Activated T-helper 1 cell treated with anti-CD3 and anti-CD28 coated beads, Interleukin-2, amount 50 U/mL, for 16 hours (primary cell): ENCODE measurements at places on chromosomes 7 and 10.

DNA sequence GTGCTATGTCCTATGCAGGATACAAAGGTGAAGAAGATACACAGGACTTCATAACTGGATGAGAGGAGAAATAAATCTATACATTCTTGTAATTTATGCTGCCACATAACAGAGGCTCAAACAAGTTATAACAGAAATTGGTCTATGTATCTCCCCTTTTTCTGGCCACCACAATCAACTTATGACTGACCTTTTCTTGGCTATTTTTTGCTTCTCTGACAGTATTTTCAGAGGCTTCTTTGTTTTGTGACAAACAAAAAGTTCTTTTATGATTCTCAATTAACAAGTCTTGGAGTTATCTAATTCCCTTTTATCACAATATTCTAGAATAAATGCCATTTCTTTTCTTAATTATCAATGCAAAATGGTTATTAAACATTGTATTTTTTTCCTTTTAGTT lies 953.0 kb upstream of the ZWINT start:
- no peak for DNase-seq

- DNase-seq = no peak
These were observed 74.1 kb downstream of the TACC2 start for GRCh38 chr10:122062831-122063674.

GRCh38 chr10:32349968-32350738 lies 3.2 kb upstream of the EPC1 start:
- no peak for DNase-seq

- DNase-seq = no peak
These were observed 41.8 kb downstream of the FAM20C start for GRCh38 chr7:234051-234707.

GRCh38 chr7:139860090-139860775 lies 31.2 kb downstream of the TBXAS1 start:
- DNase-seq = no peak

- DNase-seq = no peak
These were observed 102.6 kb downstream of the DLG5 start for GRCh38 chr10:77823811-77824542.

GRCh38 chr7:751826-752225 lies 24.7 kb upstream of the PRKAR1B start:
- DNase-seq = no peak

- DNase-seq = no peak
These were observed 84.9 kb upstream of the ADRB1 start for GRCh38 chr10:113958631-113959382.

DNA sequence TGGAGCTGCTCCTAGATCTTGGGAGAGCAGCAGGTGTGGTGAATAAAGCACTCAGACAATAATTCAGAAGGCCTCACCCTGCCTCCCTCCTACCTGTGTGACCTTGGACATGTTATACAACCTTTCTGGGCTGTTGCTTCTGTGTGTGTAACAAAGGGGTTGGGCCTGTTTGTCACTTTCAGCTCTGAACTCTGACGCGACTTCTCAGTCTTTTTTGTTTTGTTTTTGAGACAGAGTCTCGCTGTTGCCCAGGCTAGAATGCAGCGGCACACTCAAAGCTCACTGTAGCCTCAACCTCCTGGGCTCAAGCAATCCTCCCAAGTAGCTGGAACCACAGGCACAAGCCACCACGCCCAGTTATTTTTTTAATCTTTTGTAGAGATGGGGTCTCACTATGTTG lies 89.3 kb downstream of the DNMBP start:
- DNase-seq = no peak

- no peak for DNase-seq
These were observed 19.0 kb downstream of the LDB1 start for GRCh38 chr10:102101152-102101551.

- no peak for DNase-seq
These were observed 145.2 kb downstream of the LYZL1 start for GRCh38 chr10:29434111-29434510.

DNA sequence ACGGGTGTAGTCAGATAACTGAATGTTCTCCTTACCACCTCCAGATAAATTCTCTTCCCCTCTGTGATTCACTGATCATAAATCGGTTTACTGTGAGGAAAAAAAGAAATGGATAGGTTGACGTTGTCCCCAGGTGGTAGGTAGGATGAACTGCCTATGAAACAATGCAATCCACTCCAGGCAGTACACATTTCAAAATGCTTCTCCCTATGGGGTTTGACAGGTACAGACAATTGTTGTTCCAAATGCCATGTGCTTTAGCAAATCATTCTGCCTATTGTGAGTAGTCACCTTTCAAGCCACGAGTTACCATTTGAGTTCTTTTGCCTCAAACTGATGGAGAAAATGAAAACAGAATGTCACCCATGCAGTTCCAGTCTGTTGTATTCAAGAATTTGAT lies 21.8 kb downstream of the VIM start:
- DNase-seq = no peak

GRCh38 chr10:94591461-94592205 lies 46.0 kb downstream of the HELLS start:
- DNase-seq = no peak

DNA sequence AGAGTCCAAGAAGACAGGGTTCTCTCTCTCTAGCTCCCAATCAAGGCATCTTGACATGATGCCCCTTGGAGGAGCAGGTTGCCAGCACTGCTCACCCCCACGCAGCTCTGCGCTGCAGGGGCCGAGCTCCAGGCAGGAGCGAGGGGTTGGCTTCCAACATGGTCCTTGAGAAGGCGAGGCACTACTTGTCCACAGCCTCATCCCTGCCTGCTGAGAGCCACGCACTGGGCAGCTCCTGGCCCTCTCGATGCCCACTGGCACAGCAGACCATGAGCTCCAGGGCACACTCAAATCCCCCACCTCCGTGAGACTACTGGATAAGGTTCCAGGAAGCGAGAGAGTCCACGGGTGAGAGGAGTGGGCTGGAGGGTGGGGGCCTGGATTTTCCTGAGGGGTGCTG lies 31.1 kb downstream of the RAMP3 start:
- DNase-seq = no peak

DNA sequence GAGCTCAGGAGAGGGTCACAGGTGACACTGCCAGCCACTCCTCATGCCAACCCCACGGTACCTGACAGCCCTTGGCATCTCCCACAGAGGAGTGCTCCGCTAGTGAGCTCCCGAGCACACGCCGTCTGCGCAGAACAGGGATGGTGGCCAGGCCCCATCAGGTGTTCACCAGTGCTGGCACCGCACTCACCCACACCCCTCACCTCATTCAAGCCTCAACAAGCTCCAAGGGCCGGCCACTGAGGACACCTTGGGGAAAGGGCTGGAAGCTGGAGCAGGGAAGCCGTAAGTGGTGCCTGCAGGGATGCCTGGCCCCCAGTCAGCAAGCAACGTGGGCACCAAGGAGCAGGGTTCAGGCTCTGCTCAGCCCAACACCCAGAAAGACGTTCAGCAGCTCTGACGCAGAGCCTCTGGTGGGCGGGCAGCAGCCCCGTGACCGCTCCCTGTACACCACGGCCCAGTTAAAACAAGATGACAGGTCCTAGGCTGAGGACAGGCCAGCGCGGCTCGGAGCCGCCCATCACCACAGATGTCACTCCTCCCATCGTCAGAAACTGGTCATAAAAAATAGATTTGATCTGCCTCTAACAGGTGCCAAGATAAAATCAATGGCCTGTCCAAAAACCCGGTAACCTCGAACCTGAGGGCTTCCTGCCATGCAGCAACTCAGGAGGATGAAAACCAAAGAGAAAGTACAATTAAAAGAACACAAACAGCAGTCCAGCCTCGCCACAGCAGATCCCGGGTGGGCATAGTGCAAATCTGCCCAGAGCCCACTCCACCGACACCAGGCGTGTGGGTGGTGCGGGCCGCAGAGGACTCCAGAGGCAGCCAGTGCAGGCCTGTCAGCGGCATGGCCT lies 275.9 kb downstream of the MAD1L1 start:
- no peak for DNase-seq

- no peak for DNase-seq
These were observed 191.0 kb downstream of the EVX1 start for GRCh38 chr7:27433581-27433980.

- DNase-seq = no peak
These were observed 13.6 kb downstream of the GIMAP4 start for GRCh38 chr7:150580638-150581394.

DNA sequence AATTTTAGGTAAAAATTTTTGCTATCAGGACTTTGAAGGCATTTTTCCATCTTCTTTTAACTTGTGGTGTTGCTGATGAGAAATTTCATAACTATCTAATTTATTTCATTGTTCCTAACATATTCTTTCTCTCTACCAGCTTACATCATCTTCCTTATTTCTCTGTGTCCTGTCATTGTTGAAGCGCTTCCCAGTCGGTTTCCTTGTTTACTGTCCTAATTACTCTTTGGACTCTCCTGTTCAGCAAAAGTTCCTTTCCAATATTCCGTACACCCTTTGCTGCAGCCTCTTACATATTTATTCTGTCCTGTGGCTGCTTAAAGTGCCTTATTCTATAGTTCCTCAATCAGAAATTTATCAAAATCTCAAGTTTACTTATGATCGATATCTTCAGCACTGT lies 609.0 kb upstream of the FZD8 start:
- no peak for DNase-seq

- no peak for DNase-seq
These were observed 43.6 kb downstream of the GUSB start for GRCh38 chr7:65938336-65938895.

- no peak for DNase-seq
These were observed 444 bp upstream of the TNPO3 start for GRCh38 chr7:129055294-129055816.

DNA sequence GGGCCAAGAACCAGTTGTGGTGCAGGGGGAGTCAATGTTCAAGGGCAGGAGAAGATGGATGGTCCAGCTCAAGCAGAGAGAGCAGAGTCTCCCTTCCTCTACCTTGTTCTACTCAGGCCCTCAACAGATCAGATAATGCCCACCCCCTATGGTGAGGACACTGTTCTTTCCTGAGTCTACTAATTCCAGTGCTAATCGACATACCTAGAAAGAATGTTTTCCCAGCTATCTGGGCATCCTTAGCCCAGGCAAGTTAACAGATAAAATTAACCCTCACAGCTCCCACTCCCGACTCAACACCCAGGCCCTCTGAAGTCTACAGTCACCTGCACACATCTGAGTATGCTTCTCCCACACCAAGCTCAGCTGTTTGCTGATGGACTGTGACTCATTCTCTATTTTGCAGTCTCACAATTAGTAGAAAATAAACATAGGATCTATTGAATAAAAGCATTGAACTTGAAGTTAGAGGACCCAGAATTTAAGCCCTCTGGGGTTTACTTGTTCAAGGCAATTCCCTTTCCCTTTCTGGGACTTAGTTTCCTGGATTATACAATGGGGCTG lies 17.1 kb downstream of the COL13A1 start:
- DNase-seq = no peak

DNA sequence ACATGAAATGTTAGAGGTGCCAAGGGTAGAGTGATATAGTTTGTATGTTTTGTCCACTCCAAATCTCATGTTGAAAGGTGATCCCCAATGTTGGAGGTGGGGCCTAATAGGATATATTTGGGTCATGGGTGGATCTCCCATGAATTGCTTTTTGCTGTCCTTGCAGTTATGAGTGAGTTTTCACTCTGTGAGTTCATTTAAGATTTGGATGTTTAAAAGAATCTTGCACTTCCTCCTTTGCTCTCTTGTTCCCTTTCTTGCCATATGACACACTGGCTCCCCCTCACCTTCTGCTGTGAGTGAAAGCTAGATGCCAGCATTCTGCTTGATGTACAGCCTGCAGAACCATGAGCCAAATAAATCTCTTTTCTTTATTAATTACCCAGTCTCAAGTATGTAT lies 269.2 kb downstream of the ZWINT start:
- no peak for DNase-seq

- no peak for DNase-seq
These were observed 403.3 kb downstream of the HGF start for GRCh38 chr7:81366546-81366945.

- no peak for DNase-seq
These were observed 395.9 kb downstream of the TFEC start for GRCh38 chr7:115634633-115635032.

DNA sequence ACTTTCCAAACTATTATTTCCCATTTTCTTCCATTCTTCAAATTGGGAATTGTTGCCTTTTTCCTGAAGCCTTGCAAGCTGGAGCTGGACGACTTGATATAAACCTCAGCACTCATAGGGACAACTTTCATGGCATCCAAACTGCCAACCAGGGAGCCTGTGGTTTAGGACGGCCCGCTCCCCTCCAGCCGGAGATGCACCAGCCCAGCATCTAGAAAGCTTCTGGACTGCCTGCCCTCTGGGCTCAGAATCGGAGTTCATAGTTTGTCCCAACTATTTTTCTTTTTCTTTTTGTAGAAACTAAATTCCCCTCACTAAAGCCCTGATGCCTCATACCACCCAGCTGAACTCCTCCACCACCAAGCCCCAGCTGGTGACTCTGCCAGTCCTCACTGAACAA lies 200.3 kb downstream of the DNAJB6 start:
- DNase-seq = no peak

- DNase-seq = no peak
These were observed 422 bp downstream of the AP1S1 start for GRCh38 chr7:101154693-101155102.

- DNase-seq = no peak
These were observed 77.6 kb upstream of the SHH start for GRCh38 chr7:155889636-155890511.

- no peak for DNase-seq
These were observed at the start of gene VENTX for GRCh38 chr10:133237588-133238465. TSS of gene VENTX (plus strand) at chr10:133237855. CDS start at chr10:133237915, 60 bp downstream.

GRCh38 chr10:49568235-49568634 lies 29.3 kb upstream of the ERCC6 start:
- DNase-seq = no peak

GRCh38 chr7:16880554-16880953 lies 1.2 kb downstream of the AGR3 start:
- DNase-seq = no peak

DNA sequence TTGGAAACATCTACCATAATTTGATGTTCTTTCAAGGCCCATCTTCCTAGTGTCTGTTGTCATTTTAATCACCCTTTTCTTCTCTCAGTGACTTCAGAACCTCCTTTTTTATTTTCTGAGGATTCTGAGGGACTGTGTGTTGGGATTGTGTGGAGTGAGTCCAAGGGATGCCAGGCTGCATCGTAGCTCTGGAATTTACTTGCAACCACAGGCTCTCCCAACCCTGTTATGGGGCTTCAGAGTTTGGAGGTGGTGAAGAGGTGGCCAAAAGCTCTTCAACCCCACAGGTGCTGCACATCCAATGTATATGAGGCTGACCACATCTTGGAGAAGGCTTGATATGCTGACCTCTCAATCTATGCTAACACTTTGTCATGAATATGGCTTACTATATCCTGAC lies 79.5 kb upstream of the GPR141 start:
- DNase-seq = no peak

GRCh38 chr7:137583172-137583571 lies 239.6 kb upstream of the PTN start:
- DNase-seq = no peak

- no peak for DNase-seq
These were observed 67.0 kb downstream of the MAP3K8 start for GRCh38 chr10:30500963-30501504.

- no peak for DNase-seq
These were observed 790.8 kb upstream of the KCND2 start for GRCh38 chr7:119482209-119482608.
